ENCODE measurements at places on chromosomes 2 and 18.

DNA sequence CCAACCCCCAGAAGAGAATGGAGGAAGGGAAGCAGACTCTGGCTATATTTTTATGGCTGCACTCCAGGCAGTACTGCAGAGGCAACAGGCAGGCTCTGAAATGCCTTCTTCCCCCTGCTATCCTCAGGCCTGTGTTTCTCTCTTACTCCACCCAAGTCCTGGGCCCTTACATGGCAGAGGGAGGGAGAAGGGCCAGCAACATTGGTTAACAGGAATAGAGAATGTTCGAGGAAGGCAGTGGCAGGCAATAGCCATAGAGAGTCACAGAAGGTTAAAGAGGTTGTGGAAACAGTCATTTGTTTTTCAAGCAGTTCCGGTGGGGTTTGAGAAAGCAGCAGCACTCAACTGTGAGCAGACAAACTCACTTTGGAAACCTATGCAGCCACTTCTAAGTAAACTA is 15.1 kb upstream of the DARS1 start:
- DNase-seq: no peak

GRCh38 chr2:231139796-231140195 is 15.0 kb upstream of the HTR2B start:
- no peak for DNase-seq

DNA sequence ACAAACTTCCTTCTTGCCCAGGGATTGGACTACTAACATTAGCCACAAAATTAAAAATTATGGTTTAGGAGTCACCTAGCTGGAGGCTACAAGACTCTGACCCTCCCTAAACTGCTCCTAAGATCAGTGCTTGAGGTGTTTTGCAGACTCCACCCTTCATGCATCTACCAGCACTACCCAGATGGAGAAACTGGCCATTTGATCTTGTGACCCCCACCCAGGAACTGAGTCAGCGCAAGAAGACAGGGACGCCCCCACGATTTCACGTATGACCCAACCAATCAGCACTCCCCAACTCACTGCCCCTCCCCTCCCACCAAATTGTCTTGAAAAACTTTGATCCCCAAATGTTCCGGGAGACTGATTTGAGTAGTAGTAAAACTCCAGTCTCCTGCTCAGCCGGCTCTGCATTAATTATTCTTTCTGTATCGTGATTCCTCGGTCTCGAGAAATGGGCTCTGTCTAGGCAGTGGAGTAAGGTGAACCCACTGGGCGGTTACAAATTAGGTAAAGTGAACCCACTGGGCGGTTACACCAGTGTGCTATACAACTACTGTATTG is 40.1 kb upstream of the CCDC88A start:
- DNase-seq: no peak

- no peak for DNase-seq
These were observed 88.2 kb downstream of the GFPT1 start for GRCh38 chr2:69298862-69299261.

All from sigmoid colon (tissue), 7 donors.